ENCODE measurements at places on chromosomes 7 and 10.

- DNase-seq: no peak
Measured at GRCh38 chr10:1603181-1603580, 134.1 kb downstream of the ADARB2 start.

GRCh38 chr7:22660293-22660692, 66.7 kb upstream of the IL6 start:
- DNase-seq: no peak

GRCh38 chr10:8048281-8049008, 6.0 kb upstream of the GATA3 start:
- DNase-seq: no peak

DNA sequence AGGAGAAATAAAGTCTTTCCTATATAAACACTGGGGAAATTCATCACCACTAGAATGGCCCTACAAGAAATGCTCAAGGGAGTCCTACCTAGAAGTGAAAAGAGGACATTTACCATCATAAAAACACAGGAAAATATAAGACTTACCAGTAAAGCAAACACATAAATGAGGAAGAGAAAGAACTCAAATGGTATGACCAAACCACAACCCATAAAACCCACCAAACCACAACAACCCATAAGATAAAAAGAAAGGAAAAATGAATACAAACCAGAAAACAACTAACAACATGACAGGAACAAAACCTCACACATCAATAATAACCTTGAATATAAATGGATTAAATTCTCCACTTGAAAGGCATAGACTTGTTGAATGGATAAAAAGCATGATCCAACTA, 71.9 kb upstream of the DIP2C start:
- peak; percentile 35 for DNase-seq

GRCh38 chr10:110150046-110150445, 57.4 kb upstream of the MXI1 start:
- peak; percentile 80 for DNase-seq

- DNase-seq: no peak
Measured at GRCh38 chr10:14296065-14296709, 34.5 kb downstream of the FRMD4A start.

DNA sequence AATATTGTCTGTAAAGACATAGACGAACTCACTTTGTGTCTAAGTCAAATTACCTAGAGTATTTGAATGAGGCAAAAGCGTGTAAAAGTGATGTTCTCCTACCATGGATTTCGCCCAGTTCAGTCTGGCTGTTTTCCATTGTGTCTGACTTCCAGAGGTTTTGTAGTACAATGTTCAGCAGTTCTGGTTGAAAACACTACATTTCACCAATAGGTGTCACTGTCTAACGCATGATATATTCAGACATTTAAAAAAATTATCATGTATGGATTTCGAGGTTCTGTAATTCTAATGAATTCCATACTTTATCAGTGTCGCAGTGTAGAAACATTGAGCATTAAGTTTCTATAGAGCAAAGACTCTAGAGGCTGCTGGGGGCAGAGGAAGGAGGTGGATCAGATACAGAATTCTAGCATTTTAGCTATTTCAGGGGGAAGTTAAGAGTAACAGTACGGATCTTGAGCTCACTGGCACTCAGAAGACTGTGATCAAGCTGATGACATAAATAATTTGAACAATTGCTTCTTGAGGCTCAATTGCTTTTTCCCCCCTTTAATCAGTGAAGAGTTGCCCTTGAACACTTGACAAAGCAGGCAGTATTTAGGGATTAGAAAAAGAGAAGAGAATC, 196.9 kb upstream of the RHOBTB1 start:
- DNase-seq: peak; percentile 77

DNA sequence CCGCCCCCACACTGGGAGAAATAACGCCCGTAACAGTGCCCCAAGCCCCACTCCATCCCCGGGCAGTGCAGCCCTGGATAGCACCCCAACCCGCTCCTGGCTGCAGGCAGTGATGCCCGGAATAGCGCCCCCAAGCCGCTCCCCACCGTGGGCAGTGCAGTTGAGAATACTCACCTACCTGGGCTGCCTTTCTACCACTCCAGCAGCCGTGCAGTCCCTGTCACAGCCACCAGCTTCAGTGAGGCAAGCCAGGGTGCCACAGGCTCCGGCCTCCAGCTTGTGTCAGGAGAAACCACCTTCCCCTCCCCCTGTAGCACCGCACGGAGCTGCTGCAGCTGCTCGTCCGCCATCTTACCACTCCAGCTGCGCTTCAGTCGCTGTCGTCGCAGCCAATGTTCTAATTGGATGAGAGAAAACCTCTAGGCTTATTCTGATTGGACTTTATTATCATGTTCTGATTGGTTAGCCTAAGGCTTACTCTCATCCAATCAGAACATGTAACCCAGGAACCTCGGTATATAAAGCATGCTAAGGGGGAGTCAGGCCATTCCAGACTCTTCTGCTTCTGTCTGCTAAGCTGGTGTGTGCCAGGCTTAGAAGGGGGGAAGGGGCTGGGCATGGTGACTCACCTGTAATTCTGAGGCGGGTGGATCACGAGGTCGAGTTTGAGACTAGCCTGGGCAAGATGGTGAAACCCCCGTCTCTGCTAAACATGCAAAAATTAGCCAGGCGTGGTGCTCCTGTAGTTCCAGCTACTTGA, 53.2 kb upstream of the ZNF33B start:
- no peak for DNase-seq

GRCh38 chr7:28086198-28086597, 94.4 kb downstream of the JAZF1 start:
- peak; percentile 17 for DNase-seq

DNA sequence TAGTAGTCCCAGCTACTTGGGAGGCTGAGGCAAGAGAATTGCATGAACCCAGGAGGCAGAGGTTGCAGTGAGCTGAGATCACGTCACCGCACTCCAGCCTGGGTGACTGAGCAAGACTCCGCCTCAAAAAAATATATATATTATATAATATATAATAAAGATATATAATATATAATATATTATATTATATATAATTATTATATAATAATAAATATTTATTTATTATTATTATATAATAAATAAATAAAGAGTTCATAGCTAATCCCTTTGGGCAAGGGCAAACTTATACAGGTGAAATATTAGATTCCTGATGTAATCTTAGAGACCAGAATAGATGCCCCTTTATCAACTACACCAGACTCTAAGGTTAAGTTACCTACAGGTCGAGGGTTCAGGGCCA, 185.2 kb downstream of the PRPF18 start:
- no peak for DNase-seq

GRCh38 chr7:86975914-86976313, 83.5 kb downstream of the ELAPOR2 start:
- no peak for DNase-seq

GRCh38 chr10:60212195-60212594, 177.5 kb downstream of the ANK3 start:
- peak; percentile 58 for DNase-seq

DNA sequence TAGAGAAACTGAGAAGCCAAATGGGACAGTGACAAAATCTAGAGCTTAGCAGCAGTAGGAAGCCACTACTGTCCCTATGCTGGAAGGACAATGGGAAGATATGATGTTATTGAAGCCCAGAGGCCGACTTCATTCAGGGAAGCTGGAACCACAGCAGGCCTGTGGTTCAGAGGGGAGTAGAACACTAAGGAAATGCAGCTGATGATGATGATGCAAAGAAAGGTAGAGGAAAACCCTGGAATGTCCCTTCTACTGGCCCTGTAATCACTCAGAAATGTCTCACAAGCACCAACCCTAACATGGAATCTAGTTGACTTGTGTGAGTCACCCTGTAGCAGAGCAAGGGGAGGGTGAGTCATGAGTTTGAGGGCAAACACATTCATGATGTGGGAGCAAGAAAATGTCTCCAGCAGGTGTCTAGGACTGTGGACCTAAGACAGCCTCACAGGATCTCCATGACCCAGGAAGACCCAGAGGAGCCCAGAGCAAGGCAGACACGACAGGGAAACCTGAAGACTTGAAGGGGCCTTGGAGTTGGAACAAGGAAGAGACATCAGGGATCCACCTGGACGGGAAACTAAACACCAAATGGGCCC, 37.0 kb upstream of the LRRC17 start:
- peak; percentile 18 for DNase-seq

DNA sequence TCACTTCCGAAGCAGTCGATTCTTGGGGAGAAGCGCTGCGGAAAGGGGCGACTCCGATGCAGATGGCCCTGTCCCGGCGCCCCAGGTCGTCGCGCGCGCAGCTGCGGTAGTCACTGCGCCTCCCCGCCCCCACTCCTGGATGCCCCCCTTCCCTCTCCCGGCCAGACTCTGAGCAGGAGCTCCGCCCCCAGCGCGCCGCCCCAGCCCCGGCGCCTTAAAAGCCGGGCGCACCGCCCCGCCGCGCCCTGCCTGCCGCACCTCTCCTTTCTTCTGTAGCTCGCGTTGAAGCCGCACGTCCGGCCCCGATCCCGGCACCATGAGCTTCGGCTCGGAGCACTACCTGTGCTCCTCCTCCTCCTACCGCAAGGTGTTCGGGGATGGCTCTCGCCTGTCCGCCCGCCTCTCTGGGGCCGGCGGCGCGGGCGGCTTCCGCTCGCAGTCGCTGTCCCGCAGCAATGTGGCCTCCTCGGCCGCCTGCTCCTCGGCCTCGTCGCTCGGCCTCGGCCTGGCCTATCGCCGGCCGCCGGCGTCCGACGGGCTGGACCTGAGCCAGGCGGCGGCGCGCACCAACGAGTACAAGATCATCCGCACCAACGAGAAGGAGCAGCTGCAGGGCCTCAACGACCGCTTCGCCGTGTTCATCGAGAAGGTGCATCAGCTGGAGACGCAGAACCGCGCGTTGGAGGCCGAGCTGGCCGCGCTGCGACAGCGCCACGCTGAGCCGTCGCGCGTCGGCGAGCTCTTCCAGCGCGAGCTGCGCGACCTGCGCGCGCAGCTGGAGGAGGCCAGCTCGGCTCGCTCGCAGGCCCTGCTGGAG, at the start of gene INA:
Gene INA, plus strand, starts transcription at position 243 of the 817 bp plus-strand sequence. Its CDS starts 74 bp downstream, at position 317.
- peak; percentile 75 for DNase-seq

GRCh38 chr10:5147255-5147980, 37.5 kb downstream of the AKR1C8 start:
- DNase-seq: peak; percentile 8

- no peak for DNase-seq
Measured at GRCh38 chr7:68122801-68123200, 1126.2 kb downstream of the TYW1 start.

GRCh38 chr7:84786073-84786472, 400.8 kb downstream of the SEMA3D start:
- DNase-seq: no peak

DNA sequence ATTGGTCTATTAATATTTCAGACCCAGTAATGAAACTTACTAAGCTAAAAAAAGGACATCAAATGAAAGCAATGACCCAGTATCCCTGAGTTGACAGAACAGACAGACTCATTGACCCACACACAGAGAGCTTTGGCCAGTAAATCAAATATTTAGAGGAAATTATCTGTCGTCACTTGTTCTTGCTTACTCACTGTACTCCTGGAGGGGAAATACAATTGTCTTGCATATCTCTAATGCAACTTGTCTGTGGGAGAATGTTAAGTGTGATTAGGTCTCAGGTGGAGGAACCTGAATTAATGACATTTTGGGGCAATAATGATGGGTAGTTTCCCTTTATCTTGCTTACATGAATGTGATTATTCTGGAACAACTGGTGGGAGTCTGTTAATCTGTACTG, 80.4 kb downstream of the CUBN start:
- DNase-seq: no peak

DNA sequence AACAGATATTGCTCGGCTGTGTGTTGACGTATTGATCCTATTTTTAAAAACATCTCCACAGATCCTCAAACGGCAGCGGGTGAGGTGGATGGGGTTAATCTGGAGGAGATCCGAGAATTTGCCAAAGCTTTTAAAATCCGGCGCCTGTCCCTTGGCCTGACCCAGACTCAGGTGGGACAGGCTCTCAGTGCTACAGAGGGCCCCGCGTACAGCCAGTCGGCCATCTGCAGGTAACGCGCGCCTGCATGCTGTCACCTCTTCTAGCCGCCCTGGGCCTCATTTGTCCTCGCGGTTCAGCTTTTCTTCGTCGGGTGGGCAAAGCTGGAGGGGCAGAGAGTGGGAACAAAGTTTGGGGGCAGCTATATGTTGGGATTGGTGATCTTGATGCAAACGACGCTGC, 105.7 kb upstream of the YAE1 start:
- DNase-seq: no peak

GRCh38 chr7:134907639-134908038, 78.7 kb upstream of the AGBL3 start:
- DNase-seq: no peak
